ENCODE measurements at places on chromosomes 1 and 21.
A peak's percentile ranks its signal among the peaks of the same experiment; 100 is the strongest.

DNA sequence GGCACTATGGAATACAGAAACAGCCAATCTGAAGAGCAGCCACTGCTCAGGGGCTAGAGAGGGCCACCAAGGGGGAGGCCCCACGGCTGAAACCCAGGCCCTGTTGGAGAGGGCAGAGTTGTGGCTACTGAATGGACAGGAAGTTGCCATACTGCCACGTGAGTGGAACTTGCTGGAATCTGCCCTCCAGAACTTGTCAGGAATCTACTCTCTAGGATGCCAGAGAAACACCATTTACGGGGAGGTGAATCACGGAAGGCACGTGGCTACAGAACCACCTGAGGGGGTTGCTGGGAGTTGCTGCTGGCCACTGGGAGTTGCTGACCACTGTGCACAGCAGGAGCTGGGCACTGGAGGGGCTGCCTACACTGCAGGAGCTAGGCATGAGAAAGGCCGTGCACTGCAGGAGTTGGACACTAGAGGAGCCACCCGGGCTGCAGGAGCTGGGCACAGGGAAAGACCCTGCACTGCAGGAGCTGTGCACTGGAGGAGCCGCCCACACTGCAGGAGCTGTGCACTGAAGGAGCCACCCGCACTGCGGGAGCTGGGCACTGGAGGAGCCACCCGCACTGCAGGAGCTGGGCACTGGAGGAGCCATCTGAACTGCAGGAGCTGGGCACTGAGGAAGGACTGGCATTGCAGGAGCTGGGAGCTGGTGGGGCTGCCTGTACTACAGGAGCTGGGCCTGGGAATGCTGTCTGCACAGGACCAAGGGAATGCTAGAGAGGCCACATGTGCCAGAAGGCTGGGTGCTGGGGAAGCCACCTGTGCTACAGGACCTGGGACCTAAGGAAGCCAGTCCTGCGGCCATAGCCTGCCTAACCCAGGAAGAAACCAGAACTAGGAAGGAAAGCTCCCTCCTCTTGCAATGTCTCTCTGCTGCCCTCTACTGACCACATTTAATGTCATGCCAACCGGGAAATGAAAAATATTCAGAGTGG is 343.4 kb downstream of the MATN1 start:
- peak; percentile 79 for DNase-seq

- DNase-seq: no peak
These were observed 31.0 kb downstream of the CC2D1B start for GRCh38 chr1:52334906-52335528.

GRCh38 chr21:37183749-37184148 is 83.4 kb downstream of the VPS26C start:
- no peak for DNase-seq

DNA sequence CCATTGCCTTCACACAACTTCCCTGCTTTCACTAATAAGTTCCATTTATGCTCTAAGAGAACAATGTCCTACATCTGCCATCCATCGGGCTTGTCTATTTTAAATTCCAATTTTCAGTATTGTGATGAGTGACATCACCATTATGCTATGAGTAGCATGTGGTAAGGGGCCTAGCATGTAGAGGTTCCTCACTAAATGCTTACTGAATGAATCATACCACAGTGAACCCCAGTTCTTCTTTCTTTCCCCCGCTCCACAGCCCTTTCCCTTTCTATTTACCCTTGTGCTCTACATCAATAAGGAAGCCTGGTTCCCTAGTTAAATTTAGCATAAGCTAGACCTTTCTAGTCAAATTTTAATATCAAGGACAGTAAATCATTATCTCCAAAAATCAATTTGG is 195.0 kb upstream of the RGS18 start:
- no peak for DNase-seq

DNA sequence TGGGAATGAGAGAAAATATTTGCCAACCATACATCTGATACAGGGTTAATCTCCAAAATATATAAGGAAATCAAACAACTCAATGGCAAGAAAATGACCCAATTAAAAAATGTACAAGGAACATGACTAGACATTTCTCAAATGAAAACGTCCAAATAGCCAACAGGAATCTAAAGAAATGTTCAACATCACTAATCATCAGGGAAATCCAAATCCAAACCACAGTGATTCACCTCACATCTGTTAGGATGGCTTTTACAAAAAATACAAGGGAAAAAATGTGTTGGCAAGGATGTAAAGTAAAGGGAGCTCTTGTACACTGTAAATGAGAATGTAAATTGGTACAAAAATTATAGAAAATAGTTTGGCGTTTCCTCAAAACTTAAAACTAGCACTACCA is 54.7 kb upstream of the ZRANB2 start:
- no peak for DNase-seq

- no peak for DNase-seq
These were observed 29.6 kb downstream of the RIMS3 start for GRCh38 chr1:40635763-40636500.

DNA sequence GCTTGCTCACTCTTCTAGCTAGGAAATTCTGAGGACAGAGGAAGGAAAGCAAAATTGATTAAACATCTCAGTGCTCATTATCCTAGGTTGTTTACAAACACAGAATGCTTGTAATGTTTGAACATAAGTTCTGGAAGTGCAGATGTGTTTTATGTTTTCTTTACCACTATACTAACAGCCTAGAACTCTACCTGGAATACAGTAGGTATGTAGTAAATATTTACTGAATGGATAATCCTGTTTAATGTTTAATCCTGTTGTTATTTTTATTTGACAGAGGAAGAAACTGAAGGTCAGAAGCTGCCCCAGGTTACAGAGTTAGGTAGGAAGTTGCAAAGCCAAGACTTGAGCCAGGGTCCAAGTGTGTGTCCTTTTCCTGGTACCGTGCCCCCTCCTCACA is 6.1 kb downstream of the MTOR start:
- no peak for DNase-seq

GRCh38 chr1:66446261-66447001 is 87.5 kb upstream of the SGIP1 start:
- peak; percentile 76 for DNase-seq

GRCh38 chr1:201470581-201470980 is 1.6 kb upstream of the PHLDA3 start:
- DNase-seq: no peak

DNA sequence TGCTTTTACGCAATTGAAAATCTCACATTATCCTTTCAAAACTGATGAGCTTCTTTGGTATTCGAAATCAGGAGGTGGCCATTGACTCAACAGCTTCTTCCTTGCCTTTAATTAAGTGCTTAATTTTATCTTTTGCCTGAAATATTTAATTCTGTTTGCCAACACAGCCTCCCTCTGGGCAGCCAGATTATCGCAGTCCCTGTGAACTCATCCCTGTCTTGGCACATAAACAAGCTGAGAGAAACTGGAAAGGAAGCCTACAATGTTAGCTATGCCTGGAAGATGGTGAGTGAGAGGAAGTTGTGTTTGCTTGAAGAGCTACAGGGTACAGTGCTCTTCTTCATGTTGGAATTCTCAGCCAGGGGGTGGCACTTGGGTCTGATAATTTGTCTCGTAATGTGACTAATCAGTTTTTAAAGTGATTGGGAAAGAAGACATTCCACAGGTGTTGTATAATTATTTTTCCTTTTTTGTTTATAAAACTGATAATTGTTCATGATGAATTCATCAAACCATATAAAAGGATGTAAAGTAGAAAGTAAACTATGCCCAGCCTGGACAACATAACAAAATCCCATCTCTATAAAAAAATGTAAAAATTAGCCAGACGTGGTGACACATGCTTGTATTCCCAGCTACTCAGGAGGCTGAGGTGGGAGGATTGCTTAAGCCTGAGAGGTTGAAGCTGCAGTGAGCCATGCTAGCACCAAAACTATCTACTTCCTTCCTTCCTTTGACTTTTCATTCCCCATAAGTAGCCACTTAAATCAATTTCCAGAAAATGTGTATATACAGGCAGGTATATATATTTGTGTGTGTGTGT is 90.1 kb upstream of the RAVER2 start:
- no peak for DNase-seq

- DNase-seq: no peak
These were observed 101.3 kb upstream of the SLC25A33 start for GRCh38 chr1:9437961-9438430.

DNA sequence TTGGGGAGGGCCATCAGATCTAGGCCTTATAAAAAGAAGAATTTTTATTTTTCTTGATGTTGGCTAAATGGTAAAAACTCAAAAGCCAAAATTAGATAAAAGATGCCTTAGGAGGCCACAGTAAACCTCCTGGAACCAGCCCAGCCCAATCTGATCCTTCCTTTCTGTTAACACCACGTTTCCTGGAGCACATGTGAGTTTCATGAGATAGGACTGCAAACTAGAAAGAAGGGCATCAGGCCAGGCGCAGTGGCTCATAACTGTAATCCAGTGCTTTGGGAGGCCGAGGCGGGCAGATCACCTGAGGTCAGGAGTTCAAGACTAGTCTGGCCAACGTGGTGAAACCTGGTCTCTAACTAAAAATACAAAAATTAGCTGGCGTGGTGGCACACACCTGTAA is 6.7 kb downstream of the HSF2BP start:
- no peak for DNase-seq

- DNase-seq: peak; percentile 72
These were observed 44.2 kb upstream of the LAPTM5 start for GRCh38 chr1:30801771-30802198.

DNA sequence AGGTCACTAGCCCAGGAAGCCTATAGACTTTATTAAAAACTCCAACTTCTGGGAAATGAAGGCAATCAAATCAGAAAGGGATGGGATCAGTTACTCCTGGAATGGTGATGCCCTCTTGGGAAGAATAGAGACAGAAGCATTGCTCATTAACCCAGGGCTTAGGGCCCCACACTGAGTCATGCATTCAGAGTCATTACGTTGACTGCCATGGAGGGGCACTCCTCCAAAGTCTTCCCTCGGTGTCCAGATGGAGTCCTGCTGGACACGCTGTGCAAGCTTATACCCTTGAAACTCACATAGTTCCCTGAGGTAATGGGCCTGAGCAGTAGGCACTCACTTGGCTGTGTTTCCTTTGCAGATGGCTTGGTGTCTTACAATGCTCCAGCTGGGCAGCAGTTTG is 35.2 kb upstream of the HSD17B7 start:
- DNase-seq: no peak

- no peak for DNase-seq
These were observed 294.4 kb downstream of the SDCCAG8 start for GRCh38 chr1:243550276-243550675.

DNA sequence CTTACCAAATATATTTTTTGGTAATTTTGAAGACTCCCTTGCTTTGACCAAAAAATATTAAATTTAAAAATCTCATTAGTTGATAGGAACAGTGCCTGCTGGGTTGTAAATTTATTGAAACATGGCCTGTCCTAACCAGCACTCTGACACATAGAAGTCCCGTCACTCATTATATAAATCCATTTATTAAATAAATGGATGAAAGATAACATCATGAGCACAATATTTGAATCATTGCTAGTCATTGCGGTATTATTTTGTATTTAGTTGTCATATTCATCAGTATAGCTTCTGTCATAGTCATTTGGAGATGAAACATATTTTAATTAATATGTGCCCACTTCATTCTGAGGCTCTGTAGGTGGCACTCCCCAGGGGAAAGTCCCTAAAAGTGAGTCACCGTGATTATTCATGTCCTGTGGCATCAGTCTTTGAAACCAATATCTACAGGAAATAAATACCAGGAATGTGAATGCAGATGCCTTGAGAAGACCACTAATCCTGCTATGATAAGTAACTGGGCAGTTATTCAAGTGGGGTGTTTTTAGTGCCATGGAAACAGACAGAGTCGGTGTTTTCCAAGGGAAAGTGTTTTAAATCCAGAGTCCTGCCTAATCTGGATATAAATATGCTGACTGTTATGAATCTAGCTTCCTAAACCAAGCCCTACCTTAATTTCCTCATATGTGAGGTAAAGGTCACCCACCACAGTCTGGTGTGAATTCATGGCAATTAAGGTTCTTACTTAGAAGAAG is 302.0 kb downstream of the DUSP10 start:
- no peak for DNase-seq

GRCh38 chr1:201916649-201917249 is 28.1 kb downstream of the SHISA4 start:
- DNase-seq: peak; percentile 44

DNA sequence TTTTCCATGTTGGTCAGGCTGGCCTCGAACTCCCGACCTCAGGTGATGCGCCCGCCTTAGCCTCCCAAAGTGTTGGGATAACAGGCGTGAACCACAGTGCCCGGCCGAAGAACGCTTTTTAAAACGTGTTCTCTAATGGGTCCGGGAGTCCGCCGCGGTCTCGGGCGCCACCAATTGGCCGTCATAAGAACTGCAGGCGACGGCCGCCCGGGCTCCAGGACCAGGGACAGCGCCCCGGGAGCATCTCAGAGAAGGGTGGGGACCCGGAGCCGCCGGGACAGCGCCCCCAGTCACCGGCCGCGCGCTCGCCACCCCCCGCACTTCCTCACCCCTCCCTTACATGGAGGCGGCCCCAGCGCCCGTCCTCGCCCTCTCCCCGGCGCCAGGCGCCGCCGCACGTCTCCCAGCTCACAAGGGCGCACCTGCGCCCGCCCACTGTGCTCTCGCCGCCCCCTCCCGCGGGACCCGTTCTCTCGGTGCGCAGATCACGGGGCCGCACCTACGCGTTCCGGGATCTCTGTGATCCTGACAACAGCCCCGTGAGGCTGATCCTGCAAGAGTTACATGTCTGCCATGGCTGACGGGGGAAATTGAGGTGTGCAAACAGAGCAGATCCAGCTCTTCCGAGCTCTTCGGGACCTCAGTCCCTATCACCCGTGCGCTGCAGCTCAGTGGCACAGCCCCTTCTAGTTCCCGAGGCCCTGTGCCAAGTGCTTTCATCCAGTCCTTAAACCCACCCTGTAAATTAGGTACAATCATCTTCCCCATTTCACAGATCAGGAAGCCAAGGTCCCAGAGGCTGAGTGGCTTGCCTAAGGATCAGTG is 9.8 kb downstream of the RAP1GAP start:
- DNase-seq: peak; percentile 93

GRCh38 chr1:228751360-228752098 is 16.2 kb downstream of the RHOU start:
- no peak for DNase-seq

DNA sequence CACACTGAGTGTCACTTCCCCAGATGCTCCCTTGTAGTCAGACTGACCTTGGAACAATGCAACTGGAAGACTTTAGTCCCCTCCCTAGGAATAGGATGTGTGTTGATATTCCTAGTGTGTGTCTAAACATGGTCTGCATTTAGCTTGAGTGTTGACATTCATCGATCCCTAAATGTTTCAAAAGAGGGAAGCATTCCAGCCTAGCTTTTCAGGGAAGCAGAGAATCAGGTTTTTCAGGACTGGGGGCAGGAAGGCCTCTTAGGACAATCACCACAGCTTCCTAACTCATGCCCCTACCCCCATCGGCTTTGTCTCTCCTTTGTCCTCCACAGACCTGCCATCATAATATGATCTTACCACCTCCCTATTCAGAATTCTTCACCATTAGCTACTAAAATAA is 43.4 kb downstream of the NMNAT2 start:
- DNase-seq: no peak

DNA sequence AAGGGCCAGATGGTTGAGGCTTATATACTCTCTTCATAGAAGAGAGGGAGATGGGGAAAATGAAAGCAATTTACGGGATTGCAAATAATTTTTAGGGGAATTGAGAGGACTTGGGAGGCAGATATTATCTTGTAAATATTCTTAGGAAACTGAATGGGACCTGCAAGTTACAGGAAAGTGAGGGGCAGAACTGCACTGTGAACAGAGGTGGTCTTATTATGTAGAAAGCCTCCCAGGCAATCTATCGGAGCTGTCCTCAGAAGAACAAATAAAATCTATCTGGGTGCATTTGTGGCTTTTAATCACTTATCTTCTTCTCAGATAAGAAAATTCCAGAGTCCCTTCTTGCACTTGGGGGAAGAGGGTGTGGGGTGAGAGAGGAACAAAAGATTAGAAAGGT is 223.5 kb downstream of the RHOU start:
- no peak for DNase-seq

- no peak for DNase-seq
These were observed 33.4 kb upstream of the OSBPL9 start for GRCh38 chr1:51583532-51583931.
